Dermis blood vessel endothelial cell (primary cell): ENCODE measurements at places on chromosomes 3 and 15. TPM values are rescaled to one million over a fixed set of nuclear protein-coding genes. Genes with fewer than 3 reads are reported as not detected.

DNA sequence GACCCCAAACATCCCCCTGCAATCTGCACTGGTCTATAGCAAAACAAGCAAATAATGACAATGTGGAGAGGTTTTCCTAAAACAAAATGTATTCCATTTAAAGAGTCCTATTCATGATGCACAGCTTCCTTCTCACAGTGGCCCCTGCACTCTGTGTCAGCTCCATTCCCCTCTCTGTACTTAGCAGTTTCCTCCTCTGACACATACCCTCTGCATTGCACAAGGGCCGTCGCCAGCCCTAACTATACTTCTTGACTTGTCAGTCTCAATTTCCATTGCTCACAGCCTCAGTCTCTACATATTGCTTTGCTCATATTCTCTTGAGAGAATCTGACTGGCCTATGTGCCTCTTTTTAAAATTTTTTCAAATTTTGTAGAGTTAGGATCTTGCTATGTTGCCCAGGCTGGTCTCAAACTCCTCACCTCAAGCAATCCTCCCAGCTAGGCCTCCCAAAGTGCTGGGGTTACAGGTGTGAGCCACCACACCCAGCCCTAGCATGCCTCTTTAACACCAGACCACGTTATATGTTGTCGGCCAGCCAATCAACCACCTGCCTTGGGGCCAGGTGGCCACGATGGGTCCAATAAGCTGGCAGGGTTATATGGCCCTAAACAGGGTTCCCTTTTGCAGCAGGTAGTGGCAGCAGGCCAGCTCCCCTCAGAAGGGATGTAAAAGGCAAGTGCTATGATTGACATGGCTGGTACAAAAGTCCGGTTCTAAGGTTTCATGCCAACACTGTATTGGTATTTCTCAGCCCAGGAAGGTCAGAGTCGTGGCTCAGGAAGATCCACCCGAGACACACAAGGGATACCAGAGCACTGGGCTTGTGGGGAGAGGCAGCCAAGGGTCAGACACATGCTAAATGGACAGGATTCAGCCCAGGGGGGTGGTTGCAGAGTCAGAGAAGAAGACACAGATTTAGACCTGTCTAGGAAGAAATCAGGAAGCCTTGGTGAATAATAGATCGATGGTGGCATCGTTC lies 59.0 kb upstream of the SMAD3 start:
- peak; percentile 72 for DNase-seq

- DNase-seq = no peak
These were observed 36.0 kb downstream of the TM2D3 start for GRCh38 chr15:101615986-101616848.

DNA sequence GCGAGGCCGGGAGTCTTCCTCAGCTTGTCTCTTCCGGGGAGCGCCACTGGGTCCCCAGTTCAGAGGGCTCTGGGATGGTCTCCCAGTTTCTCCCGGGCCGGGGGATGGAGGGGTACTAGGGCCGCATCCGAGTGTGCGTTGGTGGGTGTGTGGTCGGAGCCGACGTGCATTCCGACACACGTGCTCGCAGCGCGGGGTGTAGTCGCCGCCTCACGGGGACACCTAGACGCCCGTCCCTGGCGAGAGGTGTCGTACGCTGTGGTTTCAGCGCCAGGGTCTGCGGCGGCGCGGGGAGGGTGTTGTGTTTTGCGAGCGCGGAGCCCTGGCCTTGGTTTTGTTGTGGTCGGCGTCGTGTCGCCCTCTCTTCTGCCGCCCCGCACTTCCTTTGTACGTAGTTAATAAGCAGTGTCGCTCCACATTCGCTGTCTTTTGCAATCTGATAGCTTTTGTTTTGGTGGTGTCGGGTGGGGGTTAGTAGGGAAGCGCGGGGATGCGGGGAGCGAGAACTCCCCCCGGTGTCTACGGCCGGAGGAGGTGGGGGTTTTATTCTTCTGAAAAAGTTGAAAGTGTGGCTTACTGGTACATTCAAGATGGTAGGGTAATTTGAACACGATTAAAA lies 2.2 kb downstream of the IGF1R start:
- peak; percentile 44 for DNase-seq

DNA sequence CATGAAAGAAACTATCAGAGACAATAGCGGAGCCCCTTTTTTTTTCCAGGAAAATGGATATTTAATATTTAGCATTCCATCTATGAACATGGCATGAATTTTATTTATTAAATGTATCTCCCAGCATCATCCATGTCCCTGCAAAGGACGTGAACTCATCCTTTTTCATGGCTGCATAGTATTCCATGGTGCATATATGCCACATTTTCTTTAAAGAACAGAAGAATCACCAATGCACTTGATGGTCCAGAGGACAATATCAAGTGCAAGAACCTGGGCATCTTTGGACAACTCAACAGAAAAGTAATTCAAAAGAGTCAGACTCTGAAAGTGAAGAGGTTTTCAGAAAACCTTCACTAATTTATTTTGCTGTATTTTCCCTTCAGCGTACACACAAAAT lies 133.0 kb upstream of the SLC7A14 start:
- DNase-seq = no peak

DNA sequence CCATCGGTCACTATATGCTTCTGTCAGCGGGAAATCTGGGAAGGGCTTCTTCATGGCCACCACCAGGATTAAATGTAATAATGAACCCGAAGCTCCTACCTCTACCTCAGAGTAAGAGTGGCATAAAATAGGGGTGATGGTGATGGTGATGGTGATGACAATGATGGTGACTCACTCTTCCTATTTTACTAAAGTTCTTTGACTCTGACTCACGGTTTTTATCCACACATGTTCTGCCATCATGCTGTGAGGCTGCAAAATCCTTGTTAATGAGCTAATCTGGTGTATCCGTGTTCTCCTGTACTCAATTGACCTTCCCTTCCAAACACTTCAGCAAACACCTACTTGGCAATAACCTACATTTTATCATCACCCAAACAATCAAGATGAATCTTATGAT lies 18.3 kb upstream of the FOXP1 start:
- peak; percentile 48 for DNase-seq

- DNase-seq = no peak
These were observed 35.1 kb downstream of the MDFIC2 start for GRCh38 chr3:70277304-70277703.

DNA sequence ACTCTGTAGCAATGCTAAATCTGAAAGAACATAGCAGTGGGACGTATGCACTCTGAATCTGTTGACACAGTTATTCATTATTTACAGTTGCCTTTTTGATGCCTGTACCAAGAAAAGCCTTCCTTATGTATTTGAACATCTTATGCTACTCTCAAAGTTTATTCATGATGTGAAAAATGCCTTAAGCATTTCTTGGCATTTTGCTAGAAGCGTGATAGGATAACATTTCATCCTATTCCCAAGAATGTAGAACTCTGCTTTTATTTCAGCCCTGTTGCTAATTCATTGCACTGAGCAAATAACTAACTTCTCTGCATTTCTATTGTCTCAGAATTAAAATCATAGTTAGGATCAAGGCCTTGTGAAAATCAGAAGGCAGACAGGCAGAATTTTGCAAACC lies 105.5 kb downstream of the STRIT1 start:
- DNase-seq = no peak

GRCh38 chr3:127101411-127102187 lies 91.3 kb upstream of the PRR23E start:
- no peak for DNase-seq

- no peak for DNase-seq
These were observed 177.6 kb upstream of the SETMAR start for GRCh38 chr3:4125576-4125975.

DNA sequence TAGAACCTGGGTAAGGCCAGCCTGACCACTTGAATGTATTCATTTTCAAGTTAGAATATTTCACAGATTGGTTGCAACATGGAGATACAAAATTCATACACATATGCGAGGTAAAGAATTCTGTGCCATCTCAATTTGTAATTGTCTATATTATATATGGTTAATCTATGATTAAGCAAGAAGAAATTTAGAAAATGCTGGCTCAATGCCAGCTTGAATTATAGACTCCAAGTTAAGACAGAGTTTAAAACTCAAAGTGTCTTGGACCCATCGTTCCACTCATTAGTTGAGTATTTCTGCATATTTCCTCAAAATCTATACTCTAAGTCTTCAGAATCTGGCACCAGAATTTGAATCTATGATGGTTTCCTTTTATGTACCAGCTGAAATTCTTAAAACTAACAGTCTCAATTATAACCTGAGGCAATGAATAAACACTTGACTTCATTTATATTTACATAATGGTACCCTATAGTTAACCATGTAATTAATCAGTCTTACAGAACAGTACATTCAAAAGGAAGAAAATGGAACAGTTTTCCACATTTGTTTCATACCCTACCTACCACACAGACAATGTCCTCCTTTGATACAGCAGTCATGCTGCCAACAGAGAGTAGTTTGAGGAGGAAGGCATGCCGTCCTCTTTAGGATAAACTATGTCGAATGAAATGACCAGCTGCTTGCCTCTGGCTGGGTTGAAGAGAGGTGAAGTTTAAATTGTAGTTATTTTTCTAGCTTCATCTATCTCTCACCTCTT lies 95.7 kb downstream of the CD47 start:
- DNase-seq = no peak

Gene GPR156
- total RNA-seq = 0.09 TPM in 1 of 2 replicates, not detected in the other

Gene CCR9
- not detected in 2 replicates for total RNA-seq

Gene STXBP5L
- 0.05 TPM in 1 of 2 replicates, not detected in the other for total RNA-seq

Gene THAP10
- total RNA-seq = 2.0 and 2.3 TPM in 2 replicates
